ENCODE measurements at places on chromosomes 5 and 9.

DNA sequence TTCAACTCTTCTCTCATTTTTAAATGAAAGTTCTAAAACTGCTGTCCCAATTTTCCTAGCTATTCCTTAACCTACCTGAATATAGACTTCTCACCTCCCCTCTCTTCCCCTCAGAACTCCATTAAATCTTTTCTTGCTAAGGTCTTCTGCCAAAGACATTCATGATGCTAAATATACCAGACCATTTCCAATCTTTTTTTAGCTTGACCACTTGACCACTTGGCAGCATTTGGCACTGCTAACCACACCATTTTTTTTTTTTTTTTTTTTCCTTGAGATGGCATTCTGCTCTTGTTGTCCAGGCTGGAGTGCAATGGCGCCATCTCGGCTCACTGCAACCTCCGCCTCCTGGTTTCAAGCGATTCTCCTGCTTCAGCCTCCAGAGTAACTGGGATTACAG lies 3.6 kb upstream of the ZNF131 start:
- no peak for DNase-seq

DNA sequence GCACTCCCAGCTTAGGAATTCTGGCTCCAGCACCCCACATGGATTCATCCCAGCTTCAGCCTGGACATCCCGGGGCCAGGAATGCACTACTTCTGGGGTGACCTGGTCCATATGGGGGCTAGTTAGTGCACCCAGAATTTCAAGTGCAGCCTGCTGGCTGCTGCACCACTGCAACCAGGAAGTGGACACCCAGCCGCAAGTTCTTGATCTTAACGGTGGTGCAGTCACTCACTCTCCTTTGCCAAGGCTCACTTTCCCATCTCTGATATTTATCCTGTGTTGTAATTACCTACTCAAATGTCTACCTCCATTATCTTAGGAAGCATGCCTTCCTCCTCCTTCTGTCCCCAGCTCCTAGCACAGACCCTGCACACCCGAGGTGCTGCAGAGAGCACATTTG lies 26.2 kb upstream of the RAB14 start:
- DNase-seq, result no peak

GRCh38 chr5:50435168-50435567 lies 5.9 kb downstream of the EMB start:
- no peak for DNase-seq

DNA sequence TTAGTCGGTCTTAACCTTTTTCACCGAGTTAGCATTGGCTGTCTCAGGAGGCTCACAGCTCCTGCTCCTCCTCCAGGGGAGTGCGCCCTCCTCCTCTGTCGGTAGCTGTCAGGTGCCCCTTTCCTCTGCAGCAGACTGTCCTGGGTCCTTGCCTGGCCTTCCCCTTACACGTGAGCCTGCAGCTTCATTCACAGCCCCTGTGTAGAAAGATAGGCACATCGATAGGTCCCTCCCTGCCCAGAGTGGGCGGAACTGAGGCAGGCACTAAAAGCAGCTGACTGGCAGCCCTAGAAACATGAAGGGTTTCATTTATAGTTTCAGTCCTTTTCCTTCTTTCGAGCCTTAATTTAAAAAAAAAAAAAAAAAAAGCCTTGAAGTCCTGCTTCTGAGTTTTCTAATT lies 17.2 kb downstream of the TENT4A start:
- no peak for DNase-seq

- DNase-seq, result no peak
Observed at GRCh38 chr5:126816649-126817048, 39.7 kb downstream of the LMNB1 start.

DNA sequence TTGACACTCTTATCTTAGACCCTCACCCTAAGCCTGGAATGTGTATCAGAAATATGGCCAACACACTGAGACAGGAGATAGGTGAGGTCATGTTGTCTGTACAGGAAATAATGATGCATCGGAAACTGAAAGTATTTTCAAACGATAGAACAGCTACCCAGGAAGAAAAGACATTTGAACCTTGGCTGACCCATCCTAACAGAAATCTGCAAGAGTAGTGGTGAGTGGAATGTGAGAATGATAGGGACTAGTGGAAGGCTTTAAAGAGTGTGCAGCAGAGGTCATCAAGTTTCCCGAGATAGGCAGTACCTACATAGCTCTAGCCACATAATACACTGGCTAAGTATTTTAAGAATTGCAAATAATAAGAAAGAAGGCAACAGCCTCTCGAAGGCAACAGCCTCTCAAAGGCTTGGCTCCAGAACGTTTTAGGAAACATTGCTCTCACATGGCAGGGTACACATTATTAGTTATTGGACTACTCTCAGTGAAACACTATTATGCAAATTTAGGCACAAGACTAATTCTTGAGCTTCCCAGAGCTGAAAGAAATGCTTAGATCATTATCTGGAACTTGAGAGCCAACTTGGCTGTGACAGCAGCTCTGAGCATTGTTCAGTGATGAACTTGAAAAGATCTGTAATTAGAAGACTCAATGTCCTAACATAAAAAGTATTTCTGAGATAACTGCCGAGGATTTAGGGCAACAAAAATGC lies 133.1 kb upstream of the FBXL7 start:
- DNase-seq, result no peak

DNA sequence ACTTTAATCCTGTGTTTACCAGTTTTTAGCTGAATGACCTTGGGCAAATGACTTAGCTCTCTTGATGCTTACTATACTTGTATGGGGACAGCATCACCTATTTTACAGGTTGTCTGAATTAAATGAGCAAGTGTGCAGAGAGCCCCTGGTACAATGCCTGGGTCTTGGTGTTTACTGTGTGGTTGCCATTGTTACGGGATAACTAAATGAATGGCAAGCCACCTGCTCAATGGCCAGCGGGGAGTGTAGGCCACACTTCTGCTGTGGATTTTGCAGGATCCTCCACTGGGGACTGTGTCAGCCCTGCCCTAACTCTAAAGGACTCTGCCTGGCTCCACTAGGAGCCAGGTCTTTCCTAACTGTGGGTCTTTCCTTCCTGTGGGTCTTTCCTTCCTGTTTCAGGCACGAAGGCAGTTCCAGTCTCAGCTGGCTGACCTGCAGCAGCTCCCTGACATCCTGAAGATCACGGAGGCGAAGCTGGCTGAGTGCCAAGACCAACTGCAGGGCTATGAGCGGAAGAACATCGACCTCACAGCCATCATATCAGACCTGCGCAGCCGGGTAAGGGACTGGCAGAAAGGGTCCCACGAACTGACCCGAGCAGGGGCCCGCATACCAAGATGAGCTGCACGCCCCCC lies 10.3 kb upstream of the GLE1 start:
- no peak for DNase-seq

DNA sequence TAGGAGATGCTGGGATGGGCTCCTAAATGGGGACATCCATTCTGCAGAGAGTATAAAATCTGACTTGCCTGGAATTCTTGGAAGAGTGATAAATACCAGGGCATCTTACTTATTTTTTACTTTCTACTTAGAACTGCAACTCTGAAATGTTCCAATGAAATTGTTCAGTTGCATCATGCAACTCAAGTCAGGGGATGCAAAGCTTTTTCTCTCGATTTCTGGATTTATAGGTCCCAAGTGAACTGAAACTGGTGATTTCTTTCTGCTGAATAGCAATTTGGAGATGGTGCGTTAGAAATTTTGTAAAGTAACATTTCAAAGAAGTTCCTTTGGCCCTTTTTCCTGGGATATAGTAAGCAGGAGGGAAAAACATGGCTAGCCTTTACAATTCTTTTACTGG lies 238.4 kb upstream of the CD180 start:
- DNase-seq, result no peak

GRCh38 chr9:71329873-71330272 lies 208.5 kb upstream of the TRPM3 start:
- no peak for DNase-seq

DNA sequence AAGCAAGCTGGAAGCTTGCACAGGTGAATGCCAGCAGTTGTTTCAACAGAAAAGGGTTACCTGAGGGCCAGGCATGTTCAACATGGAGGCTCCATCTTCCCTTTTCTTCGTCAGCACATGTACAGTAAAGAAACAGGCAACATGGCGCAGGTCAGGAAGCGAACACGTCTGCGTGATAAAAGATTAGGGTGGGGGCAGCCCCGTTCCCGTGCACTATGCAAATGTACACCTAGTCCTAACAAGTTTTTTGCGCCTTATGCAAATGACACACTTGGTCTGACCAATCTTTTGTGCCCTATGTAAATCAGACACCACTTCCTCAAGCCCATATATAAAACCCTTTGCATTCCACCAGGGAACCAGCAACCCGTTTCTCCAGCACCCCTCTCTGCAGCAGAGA lies 452.1 kb upstream of the PTPRD start:
- no peak for DNase-seq

DNA sequence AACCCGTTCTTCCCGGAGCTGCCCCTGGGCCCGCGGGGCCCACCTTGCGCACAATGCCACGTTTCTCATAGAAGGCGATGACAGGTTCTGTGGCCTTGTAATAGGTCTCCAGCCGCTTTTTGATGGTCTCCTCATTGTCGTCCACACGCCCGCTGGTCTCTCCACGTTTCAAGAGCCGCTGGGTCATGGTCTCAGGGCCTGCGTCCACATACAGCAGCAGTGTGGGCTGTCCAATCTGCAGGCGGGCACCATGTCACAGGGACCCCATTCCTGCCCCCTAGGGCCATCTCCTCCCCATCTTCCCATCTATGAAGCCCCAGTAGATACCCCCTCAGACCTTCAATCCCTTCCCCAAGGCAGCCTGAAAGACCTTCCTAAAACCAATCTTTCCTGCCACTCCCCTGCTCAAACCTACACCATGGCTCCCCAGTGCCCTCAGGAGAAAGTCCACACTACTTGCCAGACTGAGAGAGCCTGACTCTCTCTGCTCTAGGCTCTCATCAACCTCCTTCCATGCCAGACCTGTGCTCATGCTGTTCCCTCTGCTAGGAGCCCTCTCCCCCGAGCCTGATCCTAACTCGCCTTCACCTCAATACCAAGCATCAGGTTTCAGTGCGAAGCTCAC lies 9.1 kb downstream of the AK1 start:
- DNase-seq, result no peak

- DNase-seq, result no peak
Observed at GRCh38 chr5:32165597-32165996, 8.5 kb downstream of the GOLPH3 start.

GRCh38 chr5:100818340-100818739 lies 84.7 kb downstream of the ST8SIA4 start:
- DNase-seq, result no peak
